A549 (cell line): ENCODE measurements at places on chromosomes 13 and 19.
A peak's percentile ranks its signal among the peaks of the same experiment; 100 is the strongest.

DNA sequence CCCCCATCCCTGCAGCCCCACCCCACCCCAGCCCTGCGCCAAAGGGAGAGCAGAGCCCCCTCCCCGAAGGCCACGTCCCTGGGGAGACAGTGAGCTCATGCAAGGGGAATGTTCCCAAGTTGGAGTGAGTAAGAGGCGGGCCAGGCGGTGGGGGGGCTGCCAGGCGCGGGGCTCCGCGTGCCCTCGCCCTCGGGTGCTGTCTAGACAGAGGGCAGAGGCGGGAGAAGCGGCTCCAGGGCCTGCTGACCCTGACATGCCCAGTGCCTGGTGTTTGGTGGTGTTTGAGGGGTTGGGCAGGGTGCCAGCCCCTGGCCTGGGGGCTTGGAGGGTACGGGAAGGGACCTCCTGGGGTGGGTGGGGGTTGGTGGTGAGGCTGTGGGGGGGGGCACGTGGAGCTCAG is 1.0 kb downstream of the FSTL3 start:
- peak; percentile 61 for DNase-seq

DNA sequence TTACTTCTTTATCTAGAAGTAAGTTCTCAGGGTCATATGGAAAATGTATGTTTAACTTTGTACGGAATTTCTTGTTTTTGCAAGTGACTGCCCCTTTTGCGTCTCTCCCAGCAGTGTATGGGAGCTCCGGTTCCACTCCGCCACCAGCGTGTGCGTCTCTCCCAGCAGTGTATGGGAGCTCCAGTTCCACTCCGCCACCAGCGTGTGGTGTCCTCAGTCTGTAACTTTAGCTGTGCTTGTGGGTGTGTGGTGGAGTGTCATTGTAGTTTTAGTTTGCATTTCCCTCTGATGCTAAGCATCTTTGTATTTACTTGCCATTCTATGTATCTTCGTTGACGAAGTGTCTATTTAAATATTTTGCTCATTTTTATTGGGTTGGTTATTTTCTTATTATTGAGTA is 2.4 kb downstream of the CUL4A start:
- no peak for DNase-seq

- DNase-seq = peak; percentile 40
Observed at GRCh38 chr19:13764101-13764807, at the start of gene MRI1. TSS of gene MRI1 (plus strand) at chr19:13764522. CDS start at chr19:13764589, 67 bp downstream.

- DNase-seq = no peak
Observed at GRCh38 chr13:19266979-19267378, 85.4 kb upstream of the TUBA3C start.

DNA sequence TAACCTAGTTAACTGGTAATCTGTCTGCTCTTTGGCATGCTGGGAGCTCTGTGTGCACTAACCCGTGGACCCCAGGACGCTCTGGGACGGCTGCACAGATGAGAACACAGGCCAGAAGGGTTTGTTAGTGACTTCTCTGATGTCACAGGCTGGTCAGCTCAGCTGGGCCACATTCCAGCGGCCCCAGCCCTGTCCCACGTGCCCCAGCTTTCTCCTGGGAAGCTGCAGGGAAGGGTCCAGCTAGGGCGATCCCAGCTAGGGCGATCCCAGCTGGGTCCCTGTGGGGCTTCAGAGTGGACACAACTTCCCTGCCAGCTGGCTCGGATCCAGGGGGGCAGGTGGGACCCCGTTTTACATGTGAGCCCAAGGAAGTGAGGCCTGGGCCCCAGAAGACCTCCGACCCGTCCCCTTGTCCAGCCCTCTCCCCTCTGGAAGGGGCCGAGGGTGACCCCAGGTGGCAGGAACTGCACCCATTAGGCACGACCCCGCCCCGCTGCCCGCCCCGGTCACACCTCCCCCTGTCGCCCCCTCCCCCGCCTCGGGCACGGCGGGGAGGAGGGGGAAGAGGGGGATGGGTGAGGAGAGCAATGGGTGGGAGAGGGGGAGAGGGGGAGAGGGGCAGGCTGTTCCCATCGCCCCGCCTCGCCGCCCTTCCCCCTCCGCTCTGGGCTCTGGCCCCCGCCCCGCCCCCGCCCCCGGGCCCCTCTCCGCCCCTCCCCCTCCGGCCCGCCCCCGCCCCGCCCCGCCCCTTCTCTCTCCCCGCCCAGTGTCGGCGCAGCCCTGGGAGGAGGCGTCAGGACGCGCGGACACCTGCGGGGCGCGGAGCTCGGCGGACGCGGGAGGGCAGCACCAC is 75.2 kb upstream of the MCF2L start:
- no peak for DNase-seq

DNA sequence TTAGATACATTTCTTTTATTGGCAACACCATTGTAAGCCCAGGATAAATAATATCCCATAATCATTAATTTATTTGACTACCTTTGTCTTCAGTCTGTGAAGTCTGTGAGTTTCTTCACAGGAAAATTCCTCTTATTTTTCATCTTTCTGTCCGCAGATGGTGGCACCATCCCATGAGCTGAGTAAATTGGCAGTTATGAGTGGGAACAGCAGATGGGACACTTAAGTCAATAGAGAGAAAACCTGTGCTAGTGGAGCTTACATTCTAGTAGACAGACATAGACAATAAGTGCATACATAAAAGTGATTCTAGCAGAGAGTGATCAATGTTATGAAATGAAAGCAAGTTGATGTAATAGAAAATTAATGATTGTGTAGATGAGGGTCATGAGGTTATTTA is 638.2 kb upstream of the MIR17HG start:
- no peak for DNase-seq

GRCh38 chr13:93201992-93202558 is 24.5 kb upstream of the GPC6 start:
- DNase-seq = no peak

GRCh38 chr13:30394751-30395191 is 27.5 kb upstream of the UBE2L5 start:
- DNase-seq = no peak

DNA sequence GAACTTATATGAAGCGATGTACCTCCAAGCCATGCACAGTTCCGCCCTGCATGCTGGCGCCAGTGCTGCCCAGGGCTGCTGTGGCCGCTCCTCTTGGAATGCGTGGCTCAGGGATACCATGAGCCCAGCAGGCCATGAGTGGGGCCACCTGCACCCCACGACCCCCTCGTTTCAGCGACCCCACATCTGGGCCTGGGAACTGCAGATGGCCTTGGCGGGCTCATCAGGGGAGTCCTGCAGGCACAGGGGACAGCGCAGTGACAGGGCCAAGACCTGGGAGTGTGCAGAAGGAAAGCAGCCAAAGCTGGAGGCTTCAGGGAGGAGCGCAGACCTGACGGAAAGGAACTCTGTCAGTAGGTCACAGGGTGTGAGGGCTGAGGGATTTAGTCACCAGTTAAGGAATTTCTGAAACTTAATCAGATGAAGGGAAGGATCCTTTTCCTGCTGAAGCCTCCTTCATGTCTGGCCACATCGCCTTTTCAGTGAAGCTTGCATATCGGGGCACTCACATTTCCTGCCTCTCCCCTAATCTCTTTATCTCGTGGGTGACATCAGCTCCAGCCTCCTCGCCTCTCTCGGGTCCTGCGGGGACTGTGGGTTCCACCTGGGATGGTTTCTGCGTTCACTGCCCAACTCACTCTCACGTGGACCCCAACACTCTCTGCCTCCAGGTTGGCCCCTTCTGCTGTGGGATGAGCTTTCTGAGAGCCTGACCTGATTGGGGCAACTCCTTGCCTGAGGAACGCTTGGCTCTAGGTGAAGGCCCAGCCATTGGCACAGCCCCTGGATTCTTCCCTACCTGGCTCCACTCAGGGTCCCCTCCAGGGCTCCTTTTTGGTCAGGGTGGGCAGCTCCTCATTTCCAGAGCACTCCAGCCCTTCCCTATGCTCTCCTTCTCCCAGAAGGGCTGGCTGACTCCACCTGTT is 123.5 kb downstream of the CRYL1 start:
- DNase-seq = no peak

DNA sequence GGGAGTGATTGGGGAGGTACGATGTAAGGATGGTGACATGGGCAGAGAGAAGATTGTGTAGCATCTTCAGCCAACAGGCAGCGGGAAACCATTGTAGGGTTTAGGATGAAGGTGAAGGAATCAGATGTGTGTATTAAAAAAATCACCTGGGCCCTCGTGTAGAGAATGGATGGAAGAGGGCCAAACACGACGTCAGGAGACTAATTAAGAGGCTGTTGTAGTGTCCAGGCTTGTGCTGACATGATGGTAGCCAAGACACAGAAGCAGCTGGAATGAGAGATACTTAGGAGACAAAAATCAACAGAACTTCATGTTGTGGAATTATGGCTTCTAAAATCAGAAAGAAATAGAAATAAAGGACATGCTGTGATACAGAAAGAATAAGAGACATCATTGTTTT is 41.2 kb upstream of the ARGLU1 start:
- DNase-seq = no peak

DNA sequence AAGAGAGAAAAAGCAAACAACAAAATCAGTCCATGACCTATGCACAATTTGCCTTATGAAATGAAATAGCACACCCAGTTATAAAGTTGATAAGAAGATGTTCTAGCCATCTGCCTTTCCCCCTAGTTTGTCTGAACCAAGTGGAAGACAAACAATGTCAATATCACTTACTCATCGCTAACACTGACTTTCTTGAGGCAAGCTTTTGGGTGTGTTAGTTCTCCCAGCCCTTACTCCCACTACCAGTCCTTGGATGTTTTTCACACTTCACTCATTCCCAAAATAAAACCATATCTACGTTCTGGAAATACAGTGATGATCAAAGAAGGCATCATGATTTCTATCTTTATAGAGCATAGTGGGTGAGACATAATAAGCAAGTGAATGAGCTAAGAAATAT is 393.8 kb downstream of the PCDH20 start:
- no peak for DNase-seq
